ENCODE measurements at places on chromosomes 6 and 20.

GRCh38 chr20:9565910-9566550 lies 51.6 kb downstream of the LAMP5 start:
- no peak for DNase-seq

- no peak for DNase-seq
Observed at GRCh38 chr6:2514965-2515543, 235.7 kb downstream of the MYLK4 start.

GRCh38 chr6:89479897-89480296 lies 46.9 kb downstream of the ANKRD6 start:
- DNase-seq, result no peak

- DNase-seq, result no peak
Observed at GRCh38 chr20:2084703-2085102, 16.9 kb upstream of the STK35 start.

GRCh38 chr20:25058051-25058846 lies at the start of gene ACSS1:
ACSS1 (minus strand) TSS chr20:25058139; CDS start chr20:25058102, 37 bp downstream.
- DNase-seq, result peak; percentile 77

- no peak for DNase-seq
Observed at GRCh38 chr6:162670345-162670744, 57.2 kb downstream of the PRKN start.

GRCh38 chr6:48733581-48733980 lies 622.6 kb upstream of the PTCHD4 start:
- DNase-seq, result no peak

DNA sequence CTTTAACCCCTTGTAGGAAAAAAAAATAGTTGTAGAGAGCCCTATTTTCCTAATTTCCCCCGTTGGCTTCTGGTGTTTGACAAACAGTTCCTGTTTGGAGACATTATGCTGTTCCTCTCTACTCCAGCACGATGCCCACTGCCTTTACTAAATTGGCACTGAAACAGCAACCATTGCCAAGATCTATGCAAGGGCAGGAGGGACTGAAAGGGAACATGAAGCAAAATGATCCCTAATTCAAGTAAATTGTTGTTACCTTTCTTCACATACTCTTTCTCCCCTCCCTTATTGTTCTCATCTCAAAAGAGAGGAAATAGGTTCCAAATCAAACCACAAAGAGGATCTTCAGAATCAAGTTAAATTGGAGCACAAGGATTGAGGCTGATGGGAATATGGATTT lies 764.1 kb upstream of the MMS22L start:
- DNase-seq, result no peak

DNA sequence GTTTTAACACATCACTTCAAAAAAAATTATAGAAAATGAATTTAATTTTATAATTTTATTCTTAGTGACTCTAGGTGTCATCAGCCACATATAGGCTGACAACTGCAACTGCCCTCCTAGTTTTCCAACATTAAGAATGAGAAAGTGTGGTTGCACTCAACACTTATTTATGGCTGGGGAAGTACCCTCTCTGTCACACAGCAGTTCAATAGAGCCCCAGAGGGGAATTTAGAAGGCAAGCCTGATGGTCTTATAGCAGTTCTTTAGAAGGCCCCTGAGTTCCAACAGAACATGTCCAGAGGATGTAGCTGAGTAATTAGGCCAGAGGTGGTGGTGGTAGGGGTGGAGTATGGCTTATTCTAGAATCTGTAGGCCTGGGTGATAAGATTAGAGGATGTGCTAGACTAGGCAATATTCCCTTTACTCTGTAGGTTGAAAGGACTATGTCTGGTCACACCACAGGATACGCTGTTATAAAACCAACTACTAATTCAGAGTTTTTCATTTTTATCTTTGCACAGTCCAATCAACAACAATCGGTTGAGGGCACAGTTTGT lies 226.5 kb upstream of the CITED2 start:
- no peak for DNase-seq

GRCh38 chr6:156391061-156391672 lies 386.0 kb upstream of the ARID1B start:
- DNase-seq, result no peak

GRCh38 chr6:82703230-82703629 lies 339.6 kb downstream of the TPBG start:
- DNase-seq, result no peak

DNA sequence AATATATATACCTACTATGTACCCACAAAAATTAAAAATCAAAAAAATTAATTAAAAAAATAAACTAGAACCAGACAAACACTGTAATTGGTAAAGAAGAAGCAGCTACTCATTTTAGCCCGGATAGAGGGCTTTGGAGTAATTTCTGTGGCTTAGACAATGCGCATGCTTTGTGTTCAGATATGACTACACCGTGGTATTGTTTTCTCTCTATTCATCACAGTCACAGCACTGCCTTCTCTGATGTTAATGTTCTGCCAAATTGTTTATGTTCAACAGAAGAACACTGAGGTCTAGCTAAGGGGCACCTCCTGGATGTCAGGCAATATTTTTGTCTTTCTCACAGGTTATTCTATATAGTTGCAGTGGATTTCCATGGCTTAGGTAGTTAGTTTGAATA lies 77.5 kb upstream of the GJE1 start:
- DNase-seq, result no peak

DNA sequence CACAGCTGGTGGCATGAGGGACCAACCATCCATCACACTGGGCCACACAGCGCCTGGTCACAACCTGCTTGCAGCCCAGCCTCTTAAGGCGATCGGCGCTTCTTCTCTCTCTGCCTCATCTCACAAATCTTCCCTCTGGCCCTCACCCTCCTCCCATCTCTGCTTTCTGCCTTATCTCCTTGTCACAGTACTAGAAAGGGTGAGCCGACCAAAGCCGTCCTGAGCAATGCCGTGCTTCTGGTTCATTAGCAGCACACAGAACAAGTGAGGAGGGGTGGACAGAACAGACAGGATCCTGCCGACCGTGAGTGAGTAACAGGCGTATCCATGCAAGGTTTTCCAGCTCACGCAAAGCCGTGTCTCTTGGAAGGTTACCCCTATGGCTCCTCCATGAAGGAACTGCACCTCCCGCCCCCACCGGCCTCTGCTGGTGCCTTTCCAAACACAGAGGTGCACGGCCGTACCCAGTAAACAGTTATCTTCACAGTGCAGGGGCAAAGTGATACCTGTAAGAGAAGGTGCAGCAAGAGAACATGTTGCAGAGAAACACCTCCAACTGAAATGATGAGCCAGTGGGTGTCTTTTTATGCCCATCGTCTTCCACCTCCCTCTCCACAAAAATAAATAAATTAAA lies 331.7 kb downstream of the FARS2 start:
- DNase-seq, result no peak

GRCh38 chr6:540490-540889 lies 116.4 kb downstream of the HUS1B start:
- DNase-seq, result no peak

DNA sequence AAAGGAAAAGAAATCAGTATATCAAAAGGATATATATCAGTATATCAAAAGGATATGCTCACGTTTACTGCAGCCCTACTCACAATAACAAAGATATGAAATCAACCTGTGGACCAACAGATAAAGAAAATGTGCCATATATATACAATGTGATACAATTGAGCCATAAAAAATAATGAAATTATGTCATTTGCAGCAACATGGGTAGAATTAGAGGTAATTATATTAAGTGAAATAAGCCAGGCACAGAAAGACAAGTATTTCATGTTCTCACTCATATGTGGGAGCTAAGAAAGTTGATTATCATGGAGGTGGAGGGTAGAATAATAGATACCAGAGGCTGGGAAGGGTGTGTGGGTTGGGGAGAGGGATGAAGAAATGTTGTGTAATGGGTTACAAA lies 102.9 kb upstream of the MARCKS start:
- DNase-seq, result no peak

- DNase-seq, result no peak
Observed at GRCh38 chr20:13342469-13343242, 121.6 kb downstream of the ISM1 start.

DNA sequence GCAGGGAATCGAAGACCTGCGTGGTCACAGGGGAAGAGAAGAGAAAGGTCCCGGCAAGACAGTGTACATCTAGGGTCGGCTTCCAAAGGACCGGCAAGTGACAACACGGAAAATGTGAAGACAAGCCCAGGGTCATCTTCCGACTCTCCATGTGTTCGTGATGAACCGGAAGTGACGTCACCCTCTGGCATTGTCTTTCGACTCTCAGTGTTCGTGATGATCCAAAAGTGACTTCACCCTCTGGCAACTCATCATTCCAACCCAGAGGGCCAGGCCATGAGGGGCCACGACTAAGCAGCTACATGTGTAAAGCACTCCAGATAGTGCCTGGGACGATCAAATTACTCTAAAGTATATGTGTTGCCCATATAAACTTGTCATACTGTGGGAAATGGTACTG lies 290.8 kb downstream of the THBS2 start:
- no peak for DNase-seq

DNA sequence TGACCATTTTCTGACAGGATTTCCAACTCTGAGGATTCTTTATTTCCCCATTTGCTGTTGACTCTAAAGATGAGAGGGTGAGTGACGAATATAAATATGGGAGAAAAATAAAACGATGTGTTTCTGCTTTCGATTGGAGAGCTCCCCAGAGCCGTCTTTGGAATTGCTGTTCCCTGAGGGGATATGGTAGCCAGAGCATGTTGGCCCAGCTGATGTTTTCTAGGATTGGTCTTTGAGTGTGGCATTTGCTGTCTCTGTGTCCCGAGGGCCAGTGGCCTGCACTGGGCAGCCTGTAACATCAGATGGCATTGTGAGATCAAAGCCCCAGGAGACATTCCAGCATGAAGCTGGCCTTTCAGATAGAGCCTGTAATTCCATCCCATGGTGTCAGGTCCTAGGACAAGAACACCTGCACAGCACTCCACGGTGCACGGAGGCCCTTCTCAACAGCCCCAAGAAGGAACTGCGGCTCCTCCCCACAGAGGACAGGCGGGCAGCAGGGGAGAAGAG lies 26.7 kb downstream of the PKIG start:
- DNase-seq, result no peak

DNA sequence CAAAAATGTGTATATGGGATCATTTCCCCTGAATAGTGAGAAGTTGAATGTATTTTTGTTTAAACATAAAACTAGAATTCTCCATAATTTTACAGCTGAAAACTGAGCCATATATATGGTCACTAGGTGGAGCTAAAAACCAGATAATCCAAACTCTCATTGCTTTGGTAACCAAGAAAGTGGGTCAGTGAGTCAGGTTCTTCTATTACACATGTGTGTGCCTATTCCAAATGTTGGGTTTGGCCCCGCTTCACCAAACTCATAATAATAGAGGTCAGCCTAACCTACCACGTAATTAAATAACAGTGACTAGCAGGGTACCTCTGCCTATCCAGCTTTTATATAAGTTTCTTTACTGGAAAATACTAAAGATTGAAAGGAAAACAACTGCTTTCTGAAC lies 19.3 kb upstream of the RNGTT start:
- DNase-seq, result no peak

DNA sequence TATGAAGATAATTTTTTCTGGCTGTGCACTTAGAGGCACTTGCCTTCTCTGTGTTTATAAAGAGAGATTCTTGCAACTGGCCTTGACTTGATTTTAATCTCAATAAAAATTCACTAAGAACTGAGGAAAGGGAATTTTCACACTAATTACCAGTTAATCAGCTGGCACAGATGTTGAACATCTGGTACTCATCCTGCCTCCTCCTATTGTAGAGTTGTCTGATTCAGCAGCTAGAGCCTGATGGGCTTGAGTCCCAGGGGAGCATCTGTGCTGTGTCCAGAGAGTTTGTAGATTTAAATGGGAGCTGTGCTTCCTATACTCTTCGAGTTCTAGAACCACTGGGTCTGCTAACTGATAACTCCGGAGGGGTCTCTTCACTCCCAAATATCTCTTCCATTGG lies 284.4 kb upstream of the RNF24 start:
- DNase-seq, result no peak

- no peak for DNase-seq
Observed at GRCh38 chr6:1580585-1580984, 29.1 kb upstream of the FOXC1 start.

DNA sequence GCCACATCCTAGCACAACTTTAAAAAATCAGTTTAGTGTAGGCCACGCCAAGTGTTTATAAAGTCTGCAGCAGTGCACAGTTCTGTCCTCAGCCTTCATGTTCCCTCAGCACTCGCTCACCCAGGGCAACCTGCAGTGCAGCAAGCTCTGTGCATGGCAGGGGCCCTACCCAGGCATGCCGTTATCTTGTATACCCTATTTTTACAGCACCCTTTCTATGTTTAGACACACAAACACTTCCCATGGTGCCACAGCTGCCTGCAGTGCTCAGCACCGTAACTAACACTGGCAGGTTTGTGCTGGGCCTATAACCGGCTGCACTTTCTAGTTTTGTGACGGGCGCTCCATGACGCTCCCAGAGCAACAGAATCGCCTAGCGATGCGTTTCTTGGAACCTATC lies 43.8 kb downstream of the ZBTB46 start:
- no peak for DNase-seq

DNA sequence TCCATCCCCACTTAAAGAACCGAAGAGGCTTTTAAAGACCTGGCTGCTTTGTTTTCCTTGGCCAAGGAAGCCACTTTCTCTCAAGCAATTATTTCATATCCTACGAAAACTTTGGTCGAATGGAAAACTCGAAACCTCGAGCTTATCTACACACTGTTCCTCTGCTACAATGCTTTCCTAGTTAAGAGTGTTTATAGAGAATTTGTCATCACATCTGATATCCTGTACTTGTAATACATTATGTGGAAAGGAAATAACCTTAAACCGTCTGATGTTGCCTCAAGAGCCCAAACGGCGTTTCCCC lies 28.1 kb downstream of the TFAP2B start:
- DNase-seq, result no peak

DNA sequence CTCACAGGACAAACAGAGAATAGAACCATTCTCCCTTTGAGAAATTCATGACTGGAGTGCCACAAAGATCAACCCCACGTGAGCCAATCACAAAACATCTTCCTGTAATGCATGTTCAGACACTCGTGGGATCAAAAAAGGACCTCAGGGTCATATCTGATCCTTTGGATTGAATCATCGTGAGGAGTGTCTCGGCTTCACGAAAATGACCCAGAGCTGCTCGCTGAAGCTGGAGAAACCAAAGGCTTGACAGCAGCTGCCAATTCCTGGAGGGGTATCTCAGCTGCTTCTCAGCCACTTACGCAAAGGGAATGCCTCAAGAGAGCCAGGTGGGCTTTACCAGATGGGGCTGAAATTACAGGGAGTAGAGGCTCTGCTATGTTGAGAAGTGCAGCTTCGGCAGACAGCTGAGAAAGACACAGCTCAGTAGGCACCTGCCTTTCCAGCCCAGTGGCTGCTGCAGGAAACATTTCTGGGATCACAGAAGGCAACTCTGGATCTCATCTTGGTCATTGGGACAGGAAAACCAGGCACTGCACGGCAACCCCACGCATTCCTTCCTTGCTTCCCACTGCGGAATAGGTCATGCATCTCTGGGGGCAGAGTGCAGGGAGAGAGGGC lies 813.1 kb downstream of the KIF16B start:
- no peak for DNase-seq

DNA sequence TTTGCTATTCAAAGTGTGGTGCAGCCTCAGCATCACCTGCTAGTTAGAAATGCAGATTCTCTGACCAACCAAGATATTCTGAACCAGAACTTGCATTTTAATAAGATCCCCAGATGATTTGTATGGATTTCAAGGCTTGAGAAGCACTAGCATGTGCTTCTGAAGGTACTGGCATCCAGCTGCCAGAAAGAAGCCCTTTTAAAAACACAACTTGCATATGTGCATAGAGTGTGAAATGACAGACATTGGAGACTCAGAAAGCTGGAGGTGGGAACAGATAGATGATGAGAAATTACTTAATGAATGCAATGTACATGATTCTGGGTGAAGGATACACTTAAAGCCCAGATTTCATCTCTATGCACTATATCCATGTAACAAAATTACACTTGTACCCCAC lies 409.3 kb upstream of the SPTLC3 start:
- no peak for DNase-seq

- no peak for DNase-seq
Observed at GRCh38 chr20:22611636-22612035, 27.3 kb upstream of the FOXA2 start.
